ENCODE measurements at places on chromosomes 12 and 14. TPM values are rescaled to one million over a fixed set of nuclear protein-coding genes. Genes with fewer than 3 reads are reported as not detected.

The FAIM2 gene
- total RNA-seq = 0.05 TPM

The NUMB gene
- 52.4 TPM for total RNA-seq

GRCh38 chr14:99943620-99944019 lies 121.6 kb upstream of the EVL start:
- H3K4me1 ChIP-seq = peaks cover 3% of the 10 kb centered on the region
- no peaks in the 10 kb centered on the region for H3K36me3 ChIP-seq
- H3K4me3 ChIP-seq = no peak overlapping the region
- H3K27me3 ChIP-seq = peaks cover 1% of the 10 kb centered on the region
- no peak for DNase-seq

DNA sequence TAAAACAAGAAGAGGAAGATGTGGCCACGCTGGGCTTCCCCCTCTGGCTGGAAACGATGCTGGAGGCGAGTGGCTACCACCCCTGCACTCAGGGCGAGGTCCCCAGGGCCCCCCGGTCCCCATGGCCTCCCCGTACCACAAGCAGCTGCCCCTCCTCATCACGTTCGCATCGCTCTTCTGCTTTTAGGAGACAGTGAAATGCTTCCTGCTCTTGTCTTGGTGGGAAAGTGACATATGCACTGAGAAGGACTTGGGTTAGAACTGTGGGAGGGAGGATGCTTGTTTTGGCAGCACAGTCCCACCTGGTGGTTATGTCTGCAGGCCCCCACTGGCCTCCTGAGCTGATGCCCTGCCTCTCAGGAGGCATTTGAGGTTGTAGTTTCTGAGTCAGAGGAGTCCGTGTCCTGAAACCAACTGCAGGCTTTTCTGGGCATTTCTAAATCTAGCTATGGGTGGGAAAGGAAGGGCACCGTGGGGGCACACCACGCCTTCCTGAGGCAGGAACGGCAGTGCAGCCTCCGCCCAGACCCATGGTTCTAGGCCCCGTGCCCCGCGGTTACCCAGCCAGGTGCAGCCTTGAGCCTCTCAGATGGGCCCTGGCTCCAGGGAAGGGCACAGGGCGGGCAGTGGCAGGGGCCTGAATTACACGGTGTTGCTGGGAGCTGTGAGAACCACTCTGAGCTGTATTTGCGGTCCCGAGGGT lies 139.3 kb downstream of the ADGRD1 start:
- no peaks in the 10 kb centered on the region for H3K36me3 ChIP-seq
- H3K27ac ChIP-seq = peak overlapping the region; percentile 50
- peaks cover 24% of the 10 kb centered on the region for H3K4me1 ChIP-seq
- DNase-seq = peak; percentile 27
- H3K4me3 ChIP-seq = peak overlapping the region; percentile 49

DNA sequence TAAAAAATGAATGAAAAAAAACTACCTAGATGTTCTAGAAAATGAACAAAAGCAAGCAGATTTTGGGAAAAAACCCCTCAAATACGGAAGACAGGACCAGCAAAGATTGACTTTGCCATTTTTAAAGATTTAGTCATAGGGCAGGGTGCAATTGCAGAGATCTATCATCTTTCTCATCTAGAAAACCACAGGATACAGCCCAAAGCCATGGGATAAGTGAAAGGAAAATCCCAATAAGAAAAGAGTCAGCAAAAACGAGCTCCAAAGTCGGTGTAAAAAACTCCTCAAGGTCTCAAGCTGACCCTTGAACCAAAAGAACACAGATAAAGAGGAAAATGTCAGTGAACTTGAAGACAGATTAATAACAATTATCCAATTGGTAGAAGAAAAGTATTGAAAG lies 28.0 kb downstream of the CEP290 start:
- H3K36me3 ChIP-seq = peaks cover 35% of the 10 kb centered on the region
- peaks cover 3% of the 10 kb centered on the region for H3K4me1 ChIP-seq
- H3K27me3 ChIP-seq = no peaks in the 10 kb centered on the region
- no peak for DNase-seq

- no peak for DNase-seq
- no peak overlapping the region for H3K4me3 ChIP-seq
- H3K36me3 ChIP-seq = no peaks in the 10 kb centered on the region
- H3K27ac ChIP-seq = no peak overlapping the region
- peaks cover 14% of the 10 kb centered on the region for H3K27me3 ChIP-seq
- no peaks in the 10 kb centered on the region for H3K4me1 ChIP-seq
Measured at GRCh38 chr12:96861656-96862055, 45.4 kb upstream of the NEDD1 start.

GRCh38 chr12:42217656-42218055 lies 20.4 kb downstream of the YAF2 start:
- no peak overlapping the region for H3K27ac ChIP-seq
- no peak for DNase-seq
- H3K4me1 ChIP-seq = peaks cover 19% of the 10 kb centered on the region
- H3K36me3 ChIP-seq = peaks cover 5% of the 10 kb centered on the region
- H3K4me3 ChIP-seq = no peak overlapping the region
- H3K27me3 ChIP-seq = no peaks in the 10 kb centered on the region

The C1S gene
- total RNA-seq = 2.5 TPM

DNA sequence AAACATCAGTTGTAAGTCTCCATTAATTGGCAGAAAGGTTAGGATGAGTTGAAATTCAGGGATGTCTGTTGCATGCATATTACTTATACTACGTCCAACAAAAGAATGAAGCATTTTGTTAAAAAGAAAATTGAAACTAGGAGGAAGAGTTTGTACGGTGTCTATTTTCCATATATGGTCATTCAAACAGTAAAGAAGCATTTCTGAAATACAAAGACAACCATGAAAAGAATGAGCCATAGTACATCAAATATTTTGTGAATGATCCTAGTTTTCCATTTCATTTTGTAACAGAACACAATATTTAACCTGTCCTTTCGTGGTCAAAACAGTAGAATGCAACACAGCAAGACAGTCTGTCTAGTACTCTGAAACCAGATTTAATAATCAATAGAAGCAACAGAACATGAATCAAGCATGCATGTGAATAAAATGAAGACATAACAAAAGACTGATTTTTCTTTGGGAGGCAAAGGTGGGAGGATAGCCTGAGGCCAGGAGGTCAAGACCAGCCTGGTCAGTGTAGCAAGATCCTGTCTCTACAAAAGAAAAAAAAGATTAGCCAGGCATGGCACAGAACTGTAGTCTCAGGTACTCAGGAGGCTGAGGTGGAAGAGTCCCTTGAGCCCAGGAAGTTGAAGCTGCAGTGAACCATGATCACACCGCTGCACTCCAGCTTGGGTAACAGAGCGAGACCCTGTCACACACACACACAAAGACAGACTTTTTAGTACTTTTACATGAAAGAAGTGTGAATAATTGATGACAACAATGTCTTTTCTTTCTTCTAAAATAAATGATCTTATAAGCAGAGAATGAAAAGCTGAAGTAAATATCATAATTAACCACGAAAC lies 156.0 kb downstream of the LRIG3 start:
- no peak overlapping the region for H3K4me3 ChIP-seq
- no peaks in the 10 kb centered on the region for H3K4me1 ChIP-seq
- no peak overlapping the region for H3K27ac ChIP-seq
- H3K27me3 ChIP-seq = no peaks in the 10 kb centered on the region
- DNase-seq = no peak

Measured in activated T-helper 2 cell treated with anti-CD3 and anti-CD28 coated beads, Interferon-gamma antibody, Interleukin-2, Interleukin-4, amounts not matched to agents 10 μg/mL and 5 μg/mL and 100 μg/mL, durations not matched to agents 14 hours and 24 hours and 36 hours (primary cell).